CD4-positive, alpha-beta T cell treated with Interleukin-10 for 1 hour (primary cell): ENCODE measurements at places on chromosomes 7 and 10.

DNA sequence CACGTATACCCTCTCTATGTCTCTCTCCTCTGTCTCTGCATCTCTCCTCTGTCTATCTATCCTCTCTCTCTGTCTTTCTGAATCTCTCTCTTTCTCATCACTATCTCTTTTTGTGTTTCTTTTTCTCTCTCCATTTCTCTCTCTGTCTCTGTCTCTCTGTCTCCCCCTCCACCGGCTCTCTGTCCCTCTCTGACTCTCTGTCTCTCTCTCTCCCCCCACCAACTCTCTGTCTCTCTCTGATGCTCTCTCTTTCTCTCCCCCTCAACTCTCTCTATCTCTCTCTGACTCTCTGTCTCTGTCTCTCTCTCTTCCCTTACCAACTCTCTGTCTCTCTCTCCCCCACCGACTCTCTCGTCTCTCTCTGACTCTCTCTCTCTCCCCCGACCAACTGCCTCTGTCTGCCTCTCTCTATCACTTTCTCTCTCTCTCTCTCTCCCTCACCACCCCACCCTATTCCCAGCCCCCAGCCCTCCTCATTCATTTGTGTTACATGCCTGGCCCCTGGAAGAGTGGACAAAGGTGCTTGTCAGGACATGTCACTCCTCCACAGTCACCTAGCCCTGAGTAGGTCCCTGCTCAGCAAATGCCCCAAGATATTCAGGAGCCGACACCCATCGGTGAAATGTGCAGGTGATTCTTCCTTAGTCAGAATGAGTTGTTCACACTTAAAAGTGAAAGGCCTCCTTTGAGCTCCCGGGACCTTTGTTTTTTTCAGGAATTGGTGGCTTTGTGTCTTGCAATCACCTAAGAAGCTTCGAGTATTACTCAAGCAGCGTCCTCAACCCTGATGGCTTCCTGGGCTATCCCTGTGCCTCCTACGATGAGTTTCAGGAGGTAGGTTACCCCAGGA is 13.6 kb downstream of the PNLIPRP2 start:
- DNase-seq = no peak

- DNase-seq = no peak
Measured at GRCh38 chr7:18200855-18201254, 173.2 kb upstream of the PRPS1L1 start.

GRCh38 chr10:87850742-87851205 is 12.6 kb downstream of the KLLN start:
- peak; percentile 54 for DNase-seq

- DNase-seq = no peak
Measured at GRCh38 chr10:42883993-42884983, 101.7 kb downstream of the BMS1 start.

DNA sequence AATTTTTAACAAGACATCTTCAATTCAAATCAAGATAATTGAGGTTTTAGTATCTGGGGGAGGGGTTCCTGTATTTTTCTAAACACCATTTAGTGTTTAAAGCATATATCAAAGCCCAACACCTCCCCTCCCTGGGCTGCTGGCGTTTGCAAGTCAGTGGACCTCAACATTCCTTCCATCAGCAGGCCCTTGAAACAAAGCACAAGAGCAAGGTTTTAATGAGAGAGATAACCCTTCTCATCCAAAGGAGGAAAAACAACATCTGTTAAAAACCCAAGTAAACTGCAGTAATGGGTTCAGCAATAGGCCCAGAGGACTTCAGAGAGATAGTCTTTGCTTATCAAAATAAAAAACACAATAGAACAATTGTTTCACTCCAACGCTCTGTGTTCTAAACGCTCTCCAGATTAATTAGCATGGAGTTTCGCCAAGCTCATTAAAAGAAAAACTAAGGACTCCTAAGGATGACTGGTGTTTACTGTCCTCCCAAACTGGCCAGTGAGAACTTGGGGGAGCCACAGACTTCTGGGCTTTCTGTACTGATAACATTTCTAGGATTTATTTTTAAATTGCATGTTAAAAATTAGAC is 2.5 kb downstream of the JCAD start:
- no peak for DNase-seq

DNA sequence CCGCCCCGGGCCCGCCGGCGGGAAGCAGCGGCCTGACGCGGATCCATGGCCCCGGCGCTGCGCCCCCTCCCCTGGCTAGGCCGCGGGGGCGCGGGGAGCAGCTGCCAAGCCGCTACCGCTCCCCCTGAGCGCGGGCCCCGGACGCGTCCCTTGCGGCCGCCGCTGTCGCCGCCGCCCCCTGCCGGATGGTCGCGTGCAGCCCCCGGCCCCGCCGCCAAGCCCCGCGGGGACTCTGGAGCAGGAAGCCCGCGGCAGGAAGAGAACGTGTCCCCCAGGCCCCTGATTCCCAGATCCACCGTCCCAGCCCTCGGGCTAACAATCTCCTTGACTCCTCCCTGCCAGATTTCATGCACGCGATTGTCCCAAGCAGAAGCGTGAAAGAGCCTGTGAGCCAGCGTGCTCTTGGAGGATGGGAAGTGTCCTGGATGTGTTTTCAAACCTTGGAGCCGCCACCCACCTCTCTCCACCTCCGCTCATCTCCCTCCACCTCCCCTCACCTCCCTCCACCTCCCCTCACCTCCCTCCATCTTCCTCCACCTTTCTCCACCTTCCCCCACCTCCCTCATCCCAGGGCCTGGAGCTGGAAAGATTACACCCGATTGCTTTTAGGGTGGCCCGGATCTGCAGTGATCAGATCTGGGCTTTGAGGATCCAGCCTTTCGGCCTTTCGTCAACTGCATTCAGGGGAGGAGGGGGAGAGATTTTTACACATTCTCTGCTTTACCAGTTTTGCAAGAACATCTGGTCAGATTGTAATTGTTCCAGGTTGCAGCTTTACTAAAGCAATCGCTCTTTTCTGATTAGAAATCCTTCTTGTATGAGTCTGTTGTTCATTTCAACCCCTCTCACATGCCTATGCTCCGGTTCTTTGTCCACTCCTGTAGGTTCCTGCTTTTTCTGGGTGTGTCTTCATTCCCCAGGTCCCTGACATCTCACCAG is 570 bp upstream of the PRTFDC1 start:
- DNase-seq = peak; percentile 55
